ENCODE measurements at places on chromosomes 1 and 21.

GRCh38 chr21:40723317-40723716 lies 123.6 kb downstream of the DSCAM start:
- DNase-seq: no peak

DNA sequence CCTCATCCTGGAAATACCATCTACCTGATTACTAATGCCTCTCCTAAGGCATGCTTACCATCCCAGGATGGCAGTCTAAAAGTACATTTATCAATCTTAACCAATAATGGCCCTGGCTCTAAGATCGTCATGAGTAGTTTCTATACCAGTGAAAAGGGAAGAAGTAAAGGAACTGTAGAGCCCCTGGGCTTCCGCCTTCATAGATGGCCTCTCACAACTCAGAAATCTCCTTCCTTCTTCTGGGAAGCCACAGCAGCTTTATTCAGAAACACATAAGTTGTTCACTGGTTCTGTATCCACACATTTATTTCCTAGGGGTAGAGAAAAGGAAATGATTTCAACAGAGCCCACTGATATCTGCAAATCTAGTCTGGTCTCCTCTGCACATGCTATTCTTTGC lies 41.0 kb upstream of the CD5L start:
- DNase-seq: no peak

DNA sequence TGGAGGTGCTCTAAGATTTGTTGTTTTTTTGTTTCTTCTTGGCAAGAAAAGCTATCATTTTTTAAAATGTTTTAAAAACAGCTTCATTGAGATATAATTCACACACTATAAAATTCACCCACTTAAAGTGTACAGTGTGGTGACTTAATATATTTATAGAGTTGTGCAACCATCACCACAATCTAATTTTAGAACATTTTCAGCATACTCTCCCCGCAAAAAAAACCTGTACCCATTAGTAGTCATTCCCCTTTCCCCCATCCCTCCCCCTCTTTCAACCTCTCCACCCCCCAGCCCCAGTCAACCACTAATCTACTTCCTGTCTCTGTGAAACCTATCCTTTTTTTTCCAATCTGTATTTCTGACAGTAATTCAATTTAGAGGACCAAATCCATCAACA lies 30.6 kb downstream of the ZC3H11B start:
- no peak for DNase-seq

DNA sequence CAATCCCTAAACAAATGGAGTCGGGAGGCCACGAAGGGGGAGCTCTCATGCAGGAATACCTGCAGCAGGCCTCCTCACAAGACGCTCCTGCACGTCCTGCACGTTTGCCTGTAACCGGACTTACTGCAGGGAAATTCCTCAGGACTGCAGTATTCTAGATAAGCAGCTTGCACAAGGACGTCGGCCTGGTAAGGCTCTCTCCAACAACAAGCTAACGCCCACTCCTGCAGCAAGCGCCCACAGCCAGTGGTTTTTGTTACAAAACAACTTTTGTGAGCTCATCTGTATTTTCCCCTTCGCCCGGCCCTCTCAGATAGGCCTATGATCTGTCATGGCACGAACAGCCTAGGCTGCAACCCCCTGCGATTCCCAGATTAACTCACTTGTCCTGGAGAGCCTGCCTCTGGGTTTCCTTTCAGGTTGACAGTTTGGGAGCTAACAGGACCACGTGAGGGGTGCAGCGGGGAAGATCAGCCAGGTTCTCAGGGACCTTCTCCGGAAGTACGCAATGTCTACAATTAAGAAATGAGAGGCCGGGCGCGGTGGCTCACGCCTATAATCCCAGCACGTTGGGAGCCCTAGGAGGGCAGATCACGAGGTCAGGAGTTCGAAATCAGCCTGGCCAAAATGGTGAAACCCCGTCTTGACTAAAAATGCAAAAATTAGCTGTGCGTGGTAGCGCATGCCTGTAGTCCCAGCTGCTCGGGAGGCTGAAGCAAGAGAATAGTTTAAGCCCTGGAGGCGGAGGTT lies 921 bp upstream of the MIB2 start:
- DNase-seq: no peak

- no peak for DNase-seq
Observed at GRCh38 chr1:221824025-221824424, 82.1 kb upstream of the DUSP10 start.

DNA sequence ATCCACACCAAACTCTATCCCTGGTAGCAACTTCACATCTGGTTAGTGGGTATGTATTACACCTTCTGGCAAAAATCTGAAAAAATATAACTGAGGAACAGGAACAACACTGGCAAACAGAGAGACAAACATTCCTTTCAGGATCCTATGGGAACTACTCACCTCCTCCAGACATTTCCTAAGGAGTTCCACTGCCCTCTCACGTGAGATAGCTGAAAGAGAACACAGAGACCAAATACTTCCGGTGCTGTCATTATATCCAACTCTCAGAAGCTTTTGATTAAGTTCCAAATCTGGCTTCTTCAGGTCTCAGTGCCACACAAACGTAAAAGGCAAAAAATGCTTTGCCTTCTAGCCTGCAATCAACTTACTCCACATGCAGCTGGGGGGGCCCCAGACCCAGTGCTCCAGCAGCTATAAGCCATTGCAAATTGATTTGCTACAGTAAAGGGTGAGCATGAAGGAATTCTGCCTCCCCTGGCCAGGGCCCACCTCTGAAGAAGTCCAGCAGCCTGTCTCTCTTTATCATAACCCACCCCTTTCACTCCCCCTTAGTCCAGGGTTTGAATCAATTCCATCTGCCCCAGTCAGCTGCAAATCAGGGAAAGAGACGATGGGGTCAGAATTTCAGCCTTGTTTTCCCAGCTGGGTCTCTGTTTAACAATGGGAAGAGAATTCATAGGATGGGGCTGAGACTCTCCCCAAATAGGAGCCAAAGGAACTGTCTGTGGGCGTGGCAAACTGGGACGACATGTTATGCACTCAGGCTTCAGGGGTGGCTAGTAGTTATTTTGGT lies 32.2 kb downstream of the TFAP2E start:
- no peak for DNase-seq

DNA sequence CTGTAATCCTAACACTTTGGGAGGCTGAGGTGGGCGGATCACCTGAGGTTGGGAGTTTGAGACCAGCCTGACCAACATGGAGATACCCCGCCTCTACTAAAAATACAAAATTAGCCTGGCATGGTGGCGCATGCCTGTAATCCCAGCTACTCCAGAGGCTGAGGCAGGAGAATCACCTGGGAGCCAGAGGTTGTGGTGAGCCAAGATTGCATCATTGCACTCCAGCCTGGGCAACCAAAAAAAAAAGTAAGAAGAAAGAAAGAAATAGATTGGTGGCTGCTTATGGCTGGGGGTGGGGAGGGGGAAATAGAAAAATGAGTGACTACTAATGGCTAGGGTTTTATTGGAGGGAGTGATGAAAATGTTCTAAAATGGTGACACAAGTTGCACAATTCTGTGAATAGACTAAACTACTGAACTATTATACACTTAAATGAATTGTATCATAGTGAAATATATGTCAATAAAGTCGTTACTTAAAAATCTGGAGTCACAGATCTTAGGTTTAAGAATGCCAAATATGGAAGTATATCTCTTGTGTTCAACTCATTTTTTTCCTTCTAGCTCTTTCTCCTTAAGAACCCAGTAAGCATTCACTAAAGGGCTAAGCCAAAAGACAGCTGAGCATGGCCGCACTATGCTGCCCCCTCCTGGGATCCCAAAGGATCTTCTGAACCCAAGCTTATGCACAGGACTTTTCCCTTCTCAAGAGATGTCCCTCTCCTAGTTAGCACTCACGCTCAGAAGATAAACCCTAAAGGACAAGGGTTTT lies 3.2 kb upstream of the NPL start:
- peak; percentile 3 for DNase-seq
